ENCODE measurements at places on chromosomes 13 and 19.
A peak's percentile ranks its signal among the peaks of the same experiment; 100 is the strongest.

- no peak for DNase-seq
These were observed 137.6 kb downstream of the FLT1 start for GRCh38 chr13:28357247-28357825.

- peak; percentile 25 for DNase-seq
These were observed 22.3 kb downstream of the CEBPG start for GRCh38 chr19:33395561-33396550.

GRCh38 chr13:97257800-97258799 lies 36.0 kb downstream of the MBNL2 start:
- peak; percentile 84 for DNase-seq

GRCh38 chr13:98719527-98720250 lies 32.8 kb downstream of the SLC15A1 start:
- DNase-seq, result no peak

DNA sequence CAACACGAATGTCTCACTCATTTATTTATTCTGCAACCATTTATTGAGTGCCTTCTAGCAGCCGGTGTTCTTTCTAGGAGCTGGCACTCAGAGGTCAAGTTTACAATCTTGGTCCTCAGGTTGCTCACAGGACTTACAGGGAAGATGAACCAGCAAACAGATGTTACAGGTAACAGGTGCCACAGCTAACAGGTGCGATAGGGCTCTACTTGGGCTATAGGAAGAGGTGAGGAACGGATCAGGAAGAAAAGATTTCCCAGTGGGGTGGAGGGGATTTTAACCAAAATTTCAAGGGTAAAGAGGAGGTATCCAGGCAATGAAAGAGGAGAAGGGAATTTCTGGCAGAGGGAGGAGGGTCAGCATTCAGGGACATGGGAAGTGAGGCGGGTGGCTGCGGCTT lies 87.3 kb upstream of the FARP1 start:
- no peak for DNase-seq

DNA sequence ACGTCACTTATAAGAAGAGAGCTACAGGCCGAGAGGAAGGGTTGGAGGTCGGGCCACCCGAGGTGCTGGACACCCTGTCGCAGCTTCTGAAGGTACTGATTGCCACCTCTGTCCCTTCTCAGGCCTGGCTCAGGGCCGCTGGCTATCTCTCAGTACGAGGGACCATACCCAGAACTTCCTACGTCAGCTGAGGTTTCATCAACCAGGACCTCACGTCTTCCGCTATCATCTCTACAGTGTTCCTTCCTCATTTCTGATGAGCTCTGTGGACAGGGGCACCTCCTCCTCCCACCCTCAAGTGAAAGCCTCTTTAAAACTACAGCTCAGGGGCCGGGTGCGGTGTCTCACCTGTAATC lies 58.2 kb upstream of the USE1 start:
- no peak for DNase-seq

GRCh38 chr19:28359431-28360414 lies 853.2 kb downstream of the UQCRFS1 start:
- DNase-seq, result no peak

DNA sequence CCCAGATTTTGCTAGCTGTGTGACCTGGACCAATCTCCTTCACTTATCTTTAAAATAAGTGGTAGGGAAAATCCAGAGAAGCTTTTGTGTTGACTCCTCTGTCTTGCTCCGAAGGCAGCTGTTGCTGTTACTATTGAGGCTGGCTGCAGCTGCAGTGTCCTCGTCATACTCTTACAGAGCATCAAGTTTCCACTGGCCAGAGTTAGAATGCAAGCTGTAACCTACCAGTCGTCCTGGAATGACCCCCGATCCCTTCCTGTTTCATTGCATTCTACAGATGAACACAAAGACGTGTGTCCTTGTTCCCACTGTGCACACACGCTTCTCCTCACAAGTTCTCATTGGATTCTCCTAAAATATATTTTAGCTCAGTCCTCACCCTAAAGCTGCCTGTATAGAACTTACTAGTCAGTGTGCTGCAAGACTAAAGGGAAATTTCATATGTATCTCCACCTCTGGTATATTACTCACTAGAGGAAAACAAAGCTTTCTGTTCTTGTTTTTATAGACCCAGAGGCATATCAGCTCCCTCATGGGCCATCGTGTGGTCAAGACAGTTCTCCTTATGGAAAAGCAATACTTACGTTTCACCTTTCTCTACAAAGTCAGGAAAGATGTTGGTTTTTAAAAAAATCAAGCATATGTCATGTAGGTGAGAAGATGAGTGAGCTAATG lies 589.8 kb downstream of the LMO7 start:
- DNase-seq, result peak; percentile 49

DNA sequence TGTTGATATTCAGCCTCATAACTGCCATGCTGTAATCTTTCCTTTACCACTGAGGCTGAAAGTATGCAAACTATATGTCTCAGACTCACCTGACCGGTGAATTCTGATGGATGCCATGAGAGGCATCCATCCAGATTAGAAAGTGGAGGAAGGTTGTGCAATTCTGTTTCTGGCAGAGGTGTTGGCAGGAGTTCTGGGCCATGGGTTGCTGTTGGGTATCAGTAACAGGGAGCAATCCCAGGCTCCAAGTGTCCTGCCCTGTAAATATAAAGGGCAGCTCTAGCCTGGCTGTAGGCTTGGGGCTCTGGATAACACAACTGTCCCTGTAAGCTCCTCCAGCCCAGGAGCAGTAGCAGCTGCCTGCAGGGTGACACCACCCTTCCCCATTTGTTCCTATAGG lies 77.4 kb upstream of the ABCC4 start:
- no peak for DNase-seq

DNA sequence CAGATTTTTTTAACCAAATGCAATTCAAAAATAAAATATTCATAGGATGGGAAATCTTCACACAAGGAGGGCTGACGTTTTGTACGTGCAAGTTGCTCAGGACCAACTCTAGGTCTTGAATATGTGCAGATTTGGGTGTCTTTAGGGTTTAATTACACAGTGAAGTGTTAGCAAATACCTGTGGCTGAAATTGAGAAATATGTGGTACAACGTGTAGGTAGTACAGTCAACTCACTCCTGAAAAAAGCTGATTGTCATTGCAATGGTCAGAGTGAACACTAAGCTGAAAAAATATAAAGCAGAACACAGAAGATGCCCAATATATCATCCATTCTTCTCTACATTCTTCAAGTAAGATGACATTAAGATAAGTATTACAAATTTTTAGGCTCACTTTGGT lies 314.3 kb downstream of the SLITRK1 start:
- no peak for DNase-seq

- DNase-seq, result no peak
These were observed 48.0 kb upstream of the IPO5 start for GRCh38 chr13:97905517-97905916.

- no peak for DNase-seq
These were observed 87.6 kb downstream of the MYCBP2 start for GRCh38 chr13:77239312-77239711.

DNA sequence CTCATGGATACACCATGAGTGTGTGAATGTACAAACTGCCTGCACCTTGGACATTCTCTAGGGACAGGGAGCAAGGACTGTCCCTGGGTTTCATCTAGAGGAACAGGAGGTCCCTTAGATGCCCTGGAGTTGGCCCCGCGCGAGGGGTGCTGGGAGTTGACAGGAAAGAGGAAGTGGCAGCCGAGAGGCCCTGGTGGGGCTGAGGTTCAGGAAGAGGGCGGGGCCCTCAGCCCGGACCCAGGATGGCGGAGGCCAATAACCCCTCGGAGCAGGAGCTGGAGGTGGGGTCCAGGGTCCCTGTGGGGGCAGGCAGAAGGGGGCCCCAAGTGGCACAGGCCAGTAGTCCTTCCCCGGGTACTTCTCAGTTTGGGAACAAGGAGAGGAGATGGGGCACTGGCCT lies 6.9 kb downstream of the PKN1 start:
- no peak for DNase-seq

GRCh38 chr13:105920370-105920769 lies 615.1 kb downstream of the EFNB2 start:
- DNase-seq, result peak; percentile 64

DNA sequence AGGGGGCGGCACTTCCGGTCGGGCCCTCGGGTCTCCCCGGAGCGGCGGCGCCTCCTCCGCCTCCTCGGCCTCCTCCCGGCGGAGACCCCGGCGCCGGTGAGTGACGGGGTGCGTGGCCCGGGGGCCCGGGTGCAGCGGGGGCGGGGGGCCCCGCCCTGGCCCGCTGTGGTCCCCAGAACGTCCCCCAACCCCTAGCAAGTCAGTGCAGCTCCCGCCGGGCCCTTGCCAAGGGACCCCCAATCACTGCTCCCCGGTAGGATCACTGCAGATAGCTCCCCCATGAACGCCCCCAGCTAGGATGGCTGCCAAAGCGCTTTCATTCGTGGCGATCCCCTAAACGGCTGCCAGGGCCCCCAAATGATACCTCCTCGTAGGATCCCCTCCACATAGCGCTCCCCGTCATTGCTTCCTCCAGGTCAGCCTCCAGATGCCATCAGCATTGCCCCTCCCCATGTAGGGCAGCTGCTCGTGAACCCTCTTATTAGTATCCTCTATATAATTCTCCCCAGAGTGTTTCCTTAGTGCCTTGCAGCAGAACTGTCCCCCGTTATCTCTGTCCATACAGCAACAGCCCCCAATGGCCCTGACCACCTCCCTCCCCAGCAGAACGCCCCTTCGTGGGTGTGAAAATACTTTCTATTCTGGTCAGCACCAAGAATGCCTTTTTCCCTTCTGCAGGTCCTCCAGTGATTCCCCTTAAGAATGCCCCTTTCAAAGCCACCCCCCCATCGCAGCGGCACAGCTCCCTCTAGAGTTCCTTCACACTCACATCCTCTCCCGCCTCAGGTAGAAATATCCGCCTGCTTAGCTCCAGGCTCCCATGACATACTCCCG lies at the start of gene ZNF865:
Gene ZNF865 (plus strand): TSS at position 11 of the 834 bp plus-strand sequence. CDS start 7,972 bp downstream, outside the sequence.
- peak; percentile 85 for DNase-seq

DNA sequence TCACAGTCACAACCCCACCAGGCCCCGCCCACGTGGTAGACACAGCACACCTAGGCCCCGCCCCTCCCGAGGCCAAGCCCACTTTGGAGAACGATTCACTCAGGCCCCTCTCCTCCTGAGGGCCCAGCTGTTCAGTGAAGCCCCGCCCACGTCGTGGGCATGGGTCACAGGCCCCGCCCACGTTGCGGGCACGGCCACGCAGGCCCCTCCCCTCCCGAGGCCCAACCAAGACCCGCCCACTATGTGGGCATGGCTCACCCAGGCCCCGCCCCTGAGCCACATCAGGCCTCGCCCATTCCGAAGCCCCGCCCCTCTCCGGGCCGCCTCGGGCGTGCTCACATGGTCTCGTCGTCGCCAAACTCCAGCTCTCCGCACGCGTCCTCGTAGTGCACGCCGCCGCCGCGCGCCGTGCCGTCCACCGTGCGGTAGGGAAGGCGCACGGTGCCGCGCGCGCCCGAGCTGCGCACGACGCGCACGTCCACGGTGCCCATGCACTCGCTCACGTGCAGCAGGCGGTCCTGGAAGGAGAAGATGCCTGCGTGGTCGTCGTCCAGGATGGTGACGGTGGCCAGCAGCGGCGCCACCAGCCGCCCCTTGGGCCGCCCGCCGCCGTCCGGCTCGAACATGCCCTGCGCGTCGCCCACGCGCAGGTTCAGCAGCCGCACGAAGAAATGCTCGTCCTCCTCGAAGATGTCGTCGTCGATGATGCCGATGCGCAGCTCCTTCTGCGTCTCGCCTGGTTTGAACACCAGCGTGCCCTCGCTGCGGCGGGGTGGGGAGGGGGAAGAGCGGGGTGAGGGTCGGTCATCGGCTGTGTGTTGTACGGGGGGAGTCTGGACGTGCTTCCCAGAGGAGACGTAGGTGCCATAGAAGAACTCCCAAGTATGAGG lies 24.0 kb downstream of the SLC8A2 start:
- peak; percentile 28 for DNase-seq

DNA sequence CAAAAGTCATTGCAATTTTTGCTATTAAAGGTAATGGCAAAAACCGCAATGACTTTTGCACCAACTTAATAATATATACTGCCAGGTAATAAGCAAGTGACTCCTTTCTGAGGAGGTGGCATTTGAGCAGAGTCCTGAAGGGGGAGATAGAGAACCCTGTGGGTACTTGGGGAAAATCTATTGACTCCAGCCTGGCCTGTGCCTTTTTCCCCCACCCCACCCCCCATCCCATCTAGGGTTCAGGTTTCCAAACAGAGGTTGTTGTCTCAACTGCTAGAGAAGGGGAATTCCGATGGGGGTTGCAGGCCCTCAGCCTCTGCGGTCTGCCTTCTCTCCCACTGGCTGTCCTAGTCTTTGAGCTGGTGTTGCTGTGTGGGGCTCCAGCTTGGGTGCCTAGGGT lies 11.5 kb downstream of the S1PR2 start:
- DNase-seq, result peak; percentile 67

GRCh38 chr19:50713556-50714236 lies 5.9 kb downstream of the SHANK1 start:
- no peak for DNase-seq

GRCh38 chr19:54473071-54473891 lies at the start of gene CDC42EP5:
Gene CDC42EP5, minus strand, starts transcription at chr19:54473296. Its CDS starts 7,749 bp downstream, at chr19:54465547.
- peak; percentile 92 for DNase-seq

- peak; percentile 57 for DNase-seq
These were observed 518 bp downstream of the NUDT19 start for GRCh38 chr19:32691952-32692726.

DNA sequence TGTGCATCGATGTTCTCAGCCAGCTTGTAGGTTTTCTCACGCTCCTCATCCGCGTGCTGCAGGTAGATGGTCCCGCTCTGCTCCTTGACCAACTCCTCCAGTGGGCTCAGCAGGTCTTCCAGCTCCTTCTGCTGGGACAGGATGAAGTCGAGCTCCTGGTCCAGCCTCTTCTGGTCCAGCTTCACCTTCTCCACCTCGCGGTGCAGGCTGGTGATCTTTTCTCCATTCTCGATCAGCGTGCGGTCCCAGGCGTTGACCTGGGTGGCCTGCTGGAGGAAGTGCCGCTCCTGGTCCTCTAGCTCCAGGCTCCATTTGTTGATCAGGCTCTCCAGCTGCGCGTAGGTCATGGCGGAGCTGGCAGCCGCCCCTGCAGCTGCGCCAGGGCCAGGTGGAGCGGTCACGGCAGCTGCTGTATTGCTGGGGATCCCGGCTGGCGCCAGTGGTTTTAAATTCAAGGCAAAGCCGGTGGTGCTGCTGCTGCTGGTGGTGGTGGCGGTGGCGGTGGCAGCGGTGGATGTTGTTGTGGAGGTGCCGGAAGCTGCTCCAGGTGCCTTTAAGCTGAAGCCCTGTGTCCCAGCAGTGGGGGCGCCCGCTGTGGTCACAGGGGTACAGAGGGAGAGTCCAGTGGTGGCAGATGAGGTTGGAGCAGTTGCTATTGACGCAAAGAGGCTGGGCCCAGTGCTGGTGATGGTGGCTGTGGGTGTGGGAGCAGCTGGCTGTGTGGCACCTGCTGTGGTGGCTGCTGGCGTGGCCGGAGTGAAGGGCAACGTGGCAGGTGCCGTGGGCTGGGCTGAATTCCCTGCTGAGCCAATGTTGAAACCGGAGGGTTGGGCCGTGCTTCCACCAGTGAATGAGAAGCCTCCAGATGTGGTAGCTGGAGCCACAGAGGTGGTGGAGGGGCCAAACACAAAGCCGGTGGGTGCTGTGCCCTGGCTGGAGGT lies 12.1 kb upstream of the IL4I1 start:
- DNase-seq, result no peak
